A172 (cell line): ENCODE measurements at places on chromosomes 5 and 9.

DNA sequence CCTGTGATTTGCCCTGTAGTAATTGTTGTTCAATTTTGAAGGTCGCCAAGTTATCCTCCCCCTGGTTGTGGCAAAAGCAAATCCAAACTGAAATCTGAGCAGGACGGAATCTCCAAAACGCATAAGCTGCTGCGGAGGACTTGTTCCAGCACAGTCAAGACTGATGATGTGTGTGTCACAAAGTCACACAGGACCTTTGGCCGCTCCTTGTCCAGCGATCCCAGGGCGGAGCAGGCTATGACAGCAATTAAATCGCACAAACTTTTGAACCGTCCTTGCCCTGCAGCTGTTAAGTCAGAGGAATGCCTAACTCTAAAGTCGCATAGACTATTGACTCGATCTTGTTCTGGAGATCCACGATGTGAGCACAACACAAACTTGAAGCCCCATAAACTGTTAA, 128.4 kb downstream of the PARP8 start:
- no peak for DNase-seq

DNA sequence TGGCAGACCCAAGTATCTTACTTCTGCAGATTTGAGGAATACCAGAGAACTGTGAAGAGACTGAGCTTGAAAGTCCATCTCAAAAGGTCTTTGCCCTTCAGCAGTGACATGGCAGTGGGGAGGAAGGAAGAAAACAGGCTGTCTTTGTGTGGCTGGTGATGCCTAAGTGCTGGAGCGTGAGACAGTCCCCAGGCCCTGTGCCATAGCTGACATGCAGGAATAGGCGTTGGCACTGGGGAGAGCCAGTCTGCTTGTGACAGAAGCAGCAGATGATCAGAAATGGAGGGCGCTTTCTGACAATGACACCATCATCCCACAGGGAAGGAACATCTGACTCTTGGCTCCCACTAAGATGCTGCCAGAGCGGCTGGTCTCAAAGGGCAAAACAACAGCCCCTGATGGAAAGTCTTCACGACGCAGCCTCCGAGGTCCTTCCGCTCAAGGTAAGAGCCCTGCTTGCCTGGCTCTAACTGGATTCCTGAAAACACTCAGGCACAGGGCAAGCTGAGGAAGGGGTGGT, 15.5 kb upstream of the GLRX start:
- DNase-seq: no peak

DNA sequence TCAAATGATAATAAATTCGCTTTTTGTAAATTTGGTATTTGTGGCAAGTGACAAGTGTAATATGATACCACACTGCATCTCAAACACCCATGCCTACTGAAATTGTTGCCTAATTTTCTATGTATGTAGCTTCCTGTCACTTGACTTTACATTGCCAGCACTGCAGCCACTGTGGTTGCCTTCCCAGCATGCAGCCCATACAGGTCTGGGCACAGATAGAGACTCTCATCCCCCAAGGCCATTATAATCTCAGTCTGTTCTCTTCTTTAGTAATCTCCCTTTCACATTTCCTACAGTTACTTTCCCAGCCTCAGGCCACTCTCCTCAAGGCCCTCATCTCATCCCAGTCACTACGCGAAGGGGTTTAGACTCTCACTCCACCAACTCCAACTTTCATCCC, 1200.6 kb downstream of the PTPRD start:
- DNase-seq: no peak

GRCh38 chr5:142655339-142656267, 30.3 kb downstream of the FGF1 start:
- peak; percentile 58 for DNase-seq

DNA sequence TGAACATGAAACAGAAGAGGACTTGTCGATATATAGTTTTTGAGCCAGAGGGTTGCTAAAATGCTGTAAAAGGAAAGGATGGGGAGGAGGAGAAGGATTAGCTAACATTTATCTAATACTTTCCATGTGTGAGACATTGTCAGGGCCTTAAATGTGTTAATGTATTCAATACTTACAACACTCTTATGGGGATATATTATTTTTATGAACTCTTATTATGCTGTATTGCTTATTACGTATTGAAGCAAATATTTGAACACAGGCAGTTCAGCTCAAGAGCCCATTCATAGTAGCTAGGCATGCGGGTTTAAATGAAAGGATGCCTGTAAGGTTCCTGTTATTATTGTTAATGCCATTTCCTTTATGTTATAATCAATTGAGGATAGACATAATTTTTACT, 391.5 kb downstream of the CCDC171 start:
- DNase-seq: no peak

GRCh38 chr9:133553973-133554713, 19.6 kb downstream of the ADAMTSL2 start:
- no peak for DNase-seq

DNA sequence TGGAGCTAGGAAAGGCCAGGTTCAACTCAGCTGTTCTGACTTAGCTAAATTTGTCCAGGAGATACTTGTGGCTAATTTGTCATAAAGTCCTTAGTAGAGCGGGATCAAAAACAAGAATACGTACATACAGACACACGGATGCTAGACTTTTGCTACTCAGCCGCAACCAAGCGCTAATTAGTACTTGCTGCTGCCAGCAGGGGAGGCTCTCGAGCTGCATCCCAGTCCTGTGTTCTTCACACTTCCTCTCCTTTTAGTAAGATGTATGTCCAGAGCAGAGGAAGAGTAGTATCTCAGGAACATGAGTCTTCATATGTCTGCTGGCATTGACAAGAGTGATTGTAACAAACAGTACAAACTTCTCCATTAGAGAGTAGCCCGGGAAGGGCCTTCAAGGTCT, 58.3 kb downstream of the CYFIP2 start:
- no peak for DNase-seq

GRCh38 chr5:53479590-53480415, 626 bp upstream of the FST start:
- peak; percentile 18 for DNase-seq

DNA sequence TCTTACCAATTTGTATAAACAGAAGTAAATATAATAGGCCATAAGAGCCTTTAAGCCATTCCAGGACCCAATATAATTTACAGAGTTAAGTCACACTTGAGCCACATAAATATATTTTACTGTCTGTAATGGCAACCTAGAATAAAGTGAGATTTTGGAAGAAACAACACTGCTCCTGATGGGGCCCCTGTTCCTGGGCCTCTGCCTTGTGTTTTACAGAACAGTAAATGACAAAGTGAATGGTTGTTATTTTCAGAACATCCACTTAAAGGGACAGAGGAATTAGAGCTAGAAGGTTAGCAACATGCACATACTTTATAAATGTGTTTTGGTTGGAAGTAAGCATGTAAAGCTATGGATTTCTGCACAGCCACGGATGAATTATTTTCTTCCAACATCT, 3.6 kb downstream of the PTGER4 start:
- no peak for DNase-seq

DNA sequence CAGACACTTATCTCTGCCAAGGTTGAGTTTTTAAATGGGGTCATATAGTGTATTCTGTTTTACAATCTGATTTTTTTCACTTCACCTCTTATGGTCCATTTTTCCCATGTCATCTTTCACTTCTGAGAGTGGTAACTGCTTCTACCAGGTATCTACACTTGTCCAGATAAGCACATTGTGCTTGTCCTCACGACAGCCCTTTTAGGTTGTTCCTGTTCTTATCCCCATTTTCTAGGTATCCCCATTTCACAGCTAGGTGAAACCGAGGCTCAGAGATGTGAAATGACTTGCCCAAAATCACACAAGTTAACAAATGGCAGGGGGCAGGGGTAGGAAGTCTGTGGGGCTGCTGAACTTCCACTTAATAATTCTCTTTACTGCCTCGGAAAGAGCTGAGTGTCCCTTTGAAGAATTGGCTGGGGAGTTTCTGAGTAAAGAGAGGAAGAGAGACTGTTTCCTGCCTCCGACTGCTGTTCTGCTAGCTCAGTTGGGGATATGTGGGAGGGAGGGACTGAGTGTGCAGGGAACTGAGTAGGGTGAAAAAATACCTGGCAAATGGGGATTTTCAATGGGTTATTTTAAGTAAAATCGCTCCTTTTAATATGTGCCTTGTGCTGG, 255.4 kb downstream of the GRIA1 start:
- DNase-seq: no peak

- DNase-seq: peak; percentile 16
Measured at GRCh38 chr9:109411798-109412352, 86.2 kb downstream of the PTPN3 start.

DNA sequence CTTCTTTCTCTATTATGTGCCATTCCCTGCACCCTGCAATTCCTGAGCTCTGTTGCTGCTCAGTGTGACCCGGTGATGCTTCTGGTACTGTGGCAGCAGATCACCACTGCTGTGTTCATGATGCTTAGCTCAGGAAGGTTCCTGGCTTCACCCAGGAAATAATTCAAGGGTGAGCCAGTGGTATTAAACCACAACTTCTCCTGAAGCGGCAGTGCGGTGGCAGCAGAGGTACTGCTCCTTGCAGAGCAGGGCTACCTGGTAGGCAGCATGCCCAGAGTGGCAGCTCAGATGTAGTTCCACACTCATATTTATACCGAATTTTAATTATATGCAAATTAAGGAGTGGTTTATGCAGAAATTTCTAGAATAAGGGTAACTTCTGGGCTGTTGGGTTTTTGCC, 213.8 kb upstream of the ZNF608 start:
- no peak for DNase-seq

DNA sequence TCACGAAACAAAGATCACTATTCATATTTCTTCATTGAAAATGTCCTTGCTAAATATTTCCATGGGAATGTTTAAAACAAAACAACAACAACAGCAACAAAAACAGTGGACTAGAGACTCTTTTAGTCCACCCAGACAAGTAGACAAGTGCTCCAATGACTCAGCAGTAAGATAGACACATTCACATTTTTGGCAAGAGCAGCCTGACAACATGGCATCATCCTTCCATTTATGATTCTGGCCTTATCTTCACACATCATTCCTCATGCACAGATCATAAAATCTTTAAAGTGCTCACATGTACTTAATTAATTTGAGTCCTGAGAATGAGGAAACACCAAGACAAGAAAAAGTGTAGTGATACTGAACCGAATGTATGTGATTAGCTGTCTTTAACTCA, 132.6 kb upstream of the PDE4D start:
- peak; percentile 61 for DNase-seq

DNA sequence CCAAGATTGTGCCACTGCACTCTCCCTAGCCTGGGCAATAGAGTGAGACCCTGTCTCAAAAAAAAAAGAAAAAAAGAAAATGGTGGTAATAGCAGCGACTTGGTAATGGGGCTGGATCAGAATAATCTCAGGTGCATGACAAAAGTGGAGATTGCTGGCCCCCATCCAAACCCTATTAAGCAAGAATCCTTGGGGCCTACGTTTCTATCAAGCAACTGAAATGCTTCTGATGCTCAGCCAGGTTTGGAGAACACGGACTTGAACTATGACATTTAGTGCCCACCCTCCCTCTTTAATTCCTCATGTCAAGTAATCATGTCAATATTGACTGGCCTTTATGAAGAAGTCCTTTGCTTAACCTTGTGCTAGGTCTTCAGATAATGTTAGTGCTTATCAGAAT, 6.6 kb downstream of the C5orf52 start:
- no peak for DNase-seq

DNA sequence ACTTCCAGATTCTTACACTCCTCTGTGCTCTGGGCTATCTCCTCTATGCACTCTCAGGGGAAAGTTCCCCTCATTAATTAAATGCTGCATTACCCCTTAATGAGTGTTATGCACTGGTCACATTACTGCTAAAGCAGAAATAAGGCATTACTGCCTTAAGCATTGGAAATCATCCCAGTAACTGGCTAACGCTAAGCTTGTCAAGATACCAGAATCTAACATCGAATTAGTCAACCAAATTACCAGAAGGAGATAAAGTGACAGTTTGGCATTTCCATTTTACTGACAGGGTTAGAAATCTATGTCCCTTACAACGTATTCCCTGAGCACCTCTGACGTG, 69.5 kb upstream of the FAM169A start:
- no peak for DNase-seq

DNA sequence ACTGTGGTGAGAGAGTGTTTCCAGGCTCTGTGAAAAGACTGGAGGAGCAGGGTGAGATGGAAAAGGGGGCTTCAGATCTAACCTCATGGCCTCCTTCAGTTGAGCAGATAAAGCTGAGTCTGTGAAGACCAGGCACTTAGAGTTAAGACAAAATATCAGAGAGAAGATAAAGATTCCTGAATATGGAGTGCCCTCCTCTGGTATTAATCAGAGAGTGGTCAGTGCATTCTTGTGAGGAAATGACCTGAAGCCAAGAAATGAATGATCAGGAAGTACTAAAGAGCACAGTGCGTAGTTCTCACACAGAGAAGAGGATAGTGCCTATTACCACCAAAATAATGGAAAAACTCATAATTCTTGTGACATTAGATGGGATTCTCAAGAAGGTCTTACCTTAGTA, 1417.0 kb upstream of the ACO1 start:
- peak; percentile 9 for DNase-seq

DNA sequence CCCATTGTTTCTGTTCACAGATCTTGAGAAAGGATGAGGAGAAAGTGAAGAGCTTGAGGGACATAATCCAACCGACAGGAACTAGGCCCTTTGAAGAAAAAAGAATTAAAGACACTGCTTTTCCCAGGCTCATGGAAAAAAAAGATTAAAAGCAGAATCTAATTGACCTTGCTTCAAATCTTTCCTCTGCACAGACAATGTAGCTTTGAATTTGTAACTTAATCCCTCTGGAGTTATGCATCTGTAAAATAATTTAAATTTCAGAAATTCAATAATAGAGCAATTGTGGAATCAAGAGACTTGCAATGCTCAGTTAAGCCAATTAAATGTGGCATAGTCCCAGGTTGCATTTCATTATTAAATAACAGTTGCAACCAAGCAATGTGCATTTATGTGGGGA, 64.6 kb downstream of the SVEP1 start:
- no peak for DNase-seq
